NK-92 treated with Interleukin-12 subunit alpha and Interleukin-12 subunit beta, amount 100 ng/mL, for 24 hours (cell line): ENCODE measurements at places on chromosomes 3 and 15.

DNA sequence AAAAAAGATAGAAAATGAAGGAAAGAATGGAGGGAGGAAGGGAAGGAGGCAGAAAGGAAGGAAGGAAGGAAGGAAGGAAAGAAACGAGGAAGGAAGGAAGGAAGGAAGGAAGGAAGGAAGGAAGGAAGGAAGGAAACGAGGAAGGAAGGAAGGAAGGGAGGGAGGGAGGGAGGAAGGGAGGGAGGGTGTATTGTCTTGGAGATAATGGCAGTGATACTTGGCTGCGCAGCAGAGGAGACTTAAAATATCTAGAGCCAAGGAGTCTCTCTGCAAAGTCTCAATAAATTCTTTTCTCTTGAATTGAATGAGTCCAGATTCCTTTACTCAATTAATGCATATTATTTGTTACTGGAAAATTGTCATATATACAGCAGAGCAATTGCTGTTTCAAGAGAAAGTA is 1059.7 kb downstream of the ZPLD1 start:
- DNase-seq = no peak

DNA sequence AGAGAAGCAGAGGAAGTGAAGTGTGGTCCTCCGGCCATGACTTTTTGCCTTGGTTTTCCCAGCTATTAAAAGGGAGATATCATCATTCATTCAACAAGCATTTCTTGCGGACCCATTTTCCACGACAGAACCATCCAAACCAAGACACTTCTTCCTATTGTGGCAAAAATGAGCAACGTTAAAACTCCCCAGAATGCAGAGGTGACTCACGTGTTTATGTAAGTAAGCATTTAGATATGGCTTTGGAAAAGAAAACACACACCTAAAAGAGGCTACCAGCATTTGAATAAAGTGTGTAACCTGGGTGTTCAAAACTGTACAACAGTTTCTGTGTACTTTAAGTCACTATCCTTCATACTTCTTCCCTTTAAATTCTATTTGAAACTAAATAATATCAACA is 181.3 kb downstream of the RORA start:
- no peak for DNase-seq

GRCh38 chr15:36791844-36792571 is 212.6 kb downstream of the CDIN1 start:
- DNase-seq = no peak

DNA sequence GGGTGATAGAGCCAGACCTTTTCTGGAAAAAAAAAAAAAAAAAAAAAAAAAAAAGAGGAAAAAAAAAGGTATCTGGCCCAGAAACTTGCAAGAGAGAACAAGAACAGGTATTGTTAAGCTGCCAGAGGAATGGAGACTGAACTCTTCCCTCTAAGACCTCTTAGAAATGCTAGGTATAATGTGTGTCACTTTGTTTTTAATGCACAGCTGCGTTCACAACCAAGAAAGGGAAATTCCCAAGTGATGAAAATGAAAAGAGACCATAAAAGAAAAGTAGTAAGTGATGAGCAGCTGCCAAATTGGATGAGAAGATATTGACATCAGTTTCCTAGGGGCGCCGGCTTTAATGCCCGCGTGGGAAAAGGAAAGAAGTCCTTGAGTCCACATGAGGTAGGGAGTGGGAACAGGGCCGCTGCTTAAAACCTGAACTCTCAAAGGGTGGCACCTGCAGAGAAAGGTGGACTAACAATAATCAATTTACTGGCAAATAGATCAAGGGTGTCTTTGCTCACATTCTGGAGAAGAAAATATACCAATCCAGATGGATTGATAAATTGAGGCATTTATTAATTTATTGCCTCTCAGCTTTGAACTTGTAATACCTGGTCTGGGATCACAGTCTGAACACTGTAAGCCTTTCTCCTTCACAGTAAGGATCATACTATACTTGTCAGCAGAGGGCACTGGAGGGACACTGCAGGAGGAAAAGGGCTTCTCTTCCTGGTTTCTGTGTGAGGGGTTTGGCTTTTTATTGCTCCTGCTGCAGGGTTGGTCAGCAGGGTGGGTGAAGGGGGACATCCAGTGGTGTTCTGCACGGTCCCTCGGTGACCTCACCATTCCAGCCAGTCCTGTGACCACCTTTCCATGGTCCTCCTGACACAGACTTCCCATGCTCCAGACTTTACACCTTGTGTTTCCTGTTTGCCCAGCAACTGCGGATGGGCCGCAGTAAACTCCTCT is 131.6 kb downstream of the AQP9 start:
- peak; percentile 23 for DNase-seq

DNA sequence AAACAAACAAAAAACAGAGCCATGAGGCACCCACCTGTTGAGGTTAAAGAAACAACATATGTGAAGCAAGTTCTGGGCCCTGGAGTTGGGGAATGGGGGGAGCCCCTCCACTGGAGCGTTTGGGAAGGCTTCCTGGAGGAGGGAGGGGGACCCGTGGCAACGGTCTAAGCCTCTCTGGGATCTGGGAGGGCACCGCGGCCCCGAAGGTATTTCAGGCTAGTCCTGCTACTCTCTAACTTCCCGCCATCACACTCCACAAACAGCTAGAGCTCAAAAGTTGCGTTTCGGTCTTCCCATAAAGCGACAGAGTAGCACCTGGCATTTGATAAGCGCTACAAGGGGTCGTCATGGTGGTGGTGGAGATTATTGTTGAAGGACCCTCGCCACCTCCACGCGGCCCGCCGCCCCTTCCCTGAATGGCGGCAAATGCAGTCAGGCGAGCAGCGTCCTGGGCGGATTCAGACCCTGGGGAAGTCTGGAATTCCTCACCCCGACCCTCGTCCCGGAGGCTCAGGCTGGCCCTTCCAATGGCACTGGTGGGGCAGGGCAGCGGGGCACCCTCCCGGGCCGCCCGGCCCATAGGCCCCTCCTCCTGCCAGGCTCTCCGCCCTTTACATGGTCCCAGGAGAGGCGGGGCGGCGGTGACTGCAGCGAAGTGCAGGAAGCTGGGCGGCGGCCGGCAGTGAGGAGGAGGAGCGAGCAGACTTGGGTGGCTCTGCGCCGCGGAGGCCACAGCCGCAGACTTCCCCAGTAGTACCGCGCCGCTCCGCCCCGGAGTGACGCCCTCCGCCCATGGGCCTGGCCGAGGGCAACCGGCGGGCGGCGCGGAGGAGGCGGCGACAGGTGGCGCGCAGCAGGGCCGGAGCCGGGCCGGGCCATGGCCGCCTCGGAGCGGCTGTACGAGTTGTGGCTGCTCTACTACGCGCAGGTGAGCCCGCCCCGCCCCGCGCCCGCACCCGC is at the start of gene NBEAL2:
TSS of gene NBEAL2 (plus strand) at position 682 of the 960 bp plus-strand sequence. CDS start at position 878, 196 bp downstream.
- DNase-seq = peak; percentile 92

GRCh38 chr3:187678726-187679268 is 8.6 kb upstream of the SST start:
- no peak for DNase-seq

DNA sequence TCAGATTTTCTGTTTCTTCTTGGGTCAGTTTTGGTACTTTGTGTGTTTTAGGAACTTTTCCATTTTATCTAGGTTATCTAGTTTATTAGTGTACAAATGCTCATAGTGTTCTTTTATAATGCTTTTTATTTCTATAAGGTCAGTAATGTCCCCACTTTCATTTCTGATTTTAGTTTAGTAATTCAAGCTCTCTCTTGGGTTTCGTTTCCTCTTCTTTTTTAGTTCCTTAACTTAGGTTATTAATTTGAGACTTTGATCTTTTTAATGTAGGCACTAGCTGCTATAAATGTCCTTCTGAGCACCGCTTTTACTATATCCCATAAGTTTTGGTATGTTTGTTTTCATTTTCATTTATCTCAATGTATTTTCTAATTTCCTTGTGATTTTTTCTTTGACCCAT is 27.0 kb upstream of the CD200R1L start:
- no peak for DNase-seq

- no peak for DNase-seq
Observed at GRCh38 chr15:27965546-27965945, 133.6 kb downstream of the OCA2 start.

DNA sequence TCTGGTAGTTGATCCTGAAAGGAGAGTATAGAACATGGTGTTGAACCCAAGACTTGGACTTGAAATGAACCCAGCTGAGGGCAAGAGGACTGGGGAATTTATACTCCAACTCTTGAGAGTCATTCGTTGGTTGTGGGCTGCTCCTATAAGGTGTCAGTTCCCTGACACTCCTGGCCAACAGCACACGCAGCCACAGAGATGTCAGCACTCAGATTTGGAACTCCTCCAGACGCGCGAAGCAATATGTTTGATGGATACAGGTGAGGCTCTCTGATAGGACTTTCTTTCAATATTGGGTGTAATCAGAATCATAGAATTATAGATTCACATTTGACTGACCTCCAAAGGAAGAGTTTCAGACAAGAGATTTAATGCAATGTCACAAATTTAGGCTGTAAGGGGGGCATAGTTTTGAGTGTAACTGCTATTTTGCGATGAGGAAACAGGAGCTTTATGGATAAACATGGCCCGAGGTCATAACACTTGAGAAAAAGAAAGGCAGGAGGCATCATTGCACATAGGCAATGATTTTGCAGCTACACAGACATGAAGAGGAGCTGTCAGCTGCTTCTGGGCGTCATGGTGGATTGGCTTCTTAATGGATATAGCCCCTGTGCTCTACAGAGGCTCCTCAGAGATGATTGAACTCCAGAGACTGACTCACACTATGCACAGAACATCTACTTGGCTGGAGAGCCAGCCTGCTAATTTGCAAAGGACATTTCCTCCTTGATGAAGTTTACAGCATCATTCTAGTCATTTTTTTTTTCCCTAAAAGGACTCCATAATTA is 569.2 kb upstream of the RGMA start:
- DNase-seq = no peak
